ENCODE measurements at places on chromosomes 1 and 21. TPM values are rescaled to one million over a fixed set of nuclear protein-coding genes. Genes with fewer than 3 reads are reported as not detected.

The MAP3K21 gene
- 6.9 TPM for total RNA-seq

The C1QA gene
- total RNA-seq = 95.8 TPM

The SLAMF1 gene
- total RNA-seq = 6.9 TPM

The KANK4 gene
- total RNA-seq = 1.2 TPM

The SMIM1 gene
- not detected for total RNA-seq

The RIPPLY3 gene
- total RNA-seq = not detected

The TIE1 gene
- total RNA-seq = 36.1 TPM
